ENCODE measurements at places on chromosomes 6 and 20.

GRCh38 chr6:116438590-116439448 is 22.4 kb upstream of the CALHM6 start:
- DNase-seq, result no peak

- no peak for DNase-seq
These were observed 102.3 kb downstream of the EPM2A start for GRCh38 chr6:145632971-145633370.

DNA sequence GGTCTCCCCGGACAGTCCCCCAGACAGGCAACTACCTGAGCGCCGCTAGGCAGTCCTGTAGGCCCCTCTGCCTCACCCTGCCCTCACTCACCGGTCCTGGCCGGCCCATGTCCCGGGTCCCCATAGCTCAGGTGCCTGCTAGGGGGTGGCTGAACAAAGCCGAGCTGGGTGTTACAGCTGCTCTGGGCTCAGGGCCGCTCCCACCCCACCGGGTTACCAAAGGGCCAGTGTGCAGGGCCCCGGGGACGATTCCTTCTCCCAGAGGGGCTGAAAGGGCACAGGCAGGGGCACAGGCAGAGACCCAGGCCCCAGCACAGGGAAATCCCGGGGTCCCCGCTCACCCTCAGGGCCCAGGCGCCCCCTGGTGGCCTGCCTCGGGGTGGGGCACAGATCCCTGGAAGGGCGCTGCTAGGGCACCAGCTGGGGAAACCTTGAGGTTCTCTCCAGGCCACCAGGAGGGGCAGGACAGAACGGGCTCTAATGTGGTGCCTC is 118.4 kb downstream of the GRM4 start:
- no peak for DNase-seq

DNA sequence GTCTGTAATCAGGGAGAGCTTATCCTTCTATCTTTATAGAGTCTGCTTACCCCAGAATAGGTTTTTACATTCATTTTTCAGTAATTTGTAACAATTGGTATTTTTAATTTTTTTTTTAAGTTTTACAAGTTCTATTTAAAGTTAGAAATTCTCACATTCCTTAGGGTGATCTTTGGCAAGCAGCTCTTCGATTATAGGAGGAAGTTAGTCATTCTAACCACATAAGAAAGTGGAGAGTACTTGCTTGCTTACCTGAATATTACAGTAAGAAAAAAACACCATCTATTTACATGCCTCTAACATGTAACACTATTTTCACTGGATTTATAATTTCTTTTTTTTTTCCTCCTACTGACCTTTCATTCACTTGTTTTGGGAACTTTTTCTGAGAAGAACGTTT is 6.7 kb downstream of the TSHZ2 start:
- DNase-seq, result no peak

DNA sequence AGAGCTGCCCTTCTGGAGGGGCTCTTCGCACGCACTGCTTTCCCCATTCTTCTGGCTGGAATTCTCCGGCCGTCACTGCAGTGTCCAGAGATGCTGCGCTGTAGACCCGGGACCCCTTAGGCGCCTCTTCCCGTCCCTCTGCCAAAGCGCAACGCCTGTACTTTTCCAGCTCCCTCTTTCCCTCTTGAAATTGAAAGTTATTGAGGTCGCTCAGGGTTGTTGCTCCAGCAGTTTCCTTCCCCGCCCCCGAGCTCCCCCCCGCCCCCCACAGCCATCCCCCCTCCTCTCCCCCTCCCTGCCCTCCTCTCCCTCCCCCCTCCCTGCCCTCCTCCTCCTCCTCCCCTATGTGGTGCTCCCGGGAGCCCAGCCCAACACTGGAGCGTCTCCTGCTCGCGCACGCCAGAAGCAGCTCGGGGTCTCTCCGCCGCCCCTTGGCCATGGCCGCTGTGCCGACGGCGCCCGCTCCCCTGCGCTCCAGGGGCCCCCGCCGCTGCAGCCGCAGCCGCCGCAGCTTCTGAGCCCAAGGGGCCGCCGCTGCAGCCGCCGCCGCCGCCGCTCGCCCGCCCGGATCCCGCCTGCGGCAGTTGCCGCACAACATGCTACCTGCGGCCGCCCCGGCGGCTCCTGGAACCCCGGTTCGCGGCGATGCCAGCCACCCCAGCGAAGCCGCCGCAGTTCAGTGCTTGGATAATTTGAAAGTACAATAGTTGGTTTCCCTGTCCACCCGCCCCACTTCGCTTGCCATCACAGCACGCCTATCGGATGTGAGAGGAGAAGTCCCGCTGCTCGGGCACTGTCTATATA is at the start of gene RSPO3:
Gene RSPO3 (plus strand): TSS at position 374 of the 804 bp plus-strand sequence. CDS start 522 bp downstream, outside the sequence.
- no peak for DNase-seq

- DNase-seq, result no peak
These were observed 119.6 kb upstream of the EDN1 start for GRCh38 chr6:12170351-12171092.

DNA sequence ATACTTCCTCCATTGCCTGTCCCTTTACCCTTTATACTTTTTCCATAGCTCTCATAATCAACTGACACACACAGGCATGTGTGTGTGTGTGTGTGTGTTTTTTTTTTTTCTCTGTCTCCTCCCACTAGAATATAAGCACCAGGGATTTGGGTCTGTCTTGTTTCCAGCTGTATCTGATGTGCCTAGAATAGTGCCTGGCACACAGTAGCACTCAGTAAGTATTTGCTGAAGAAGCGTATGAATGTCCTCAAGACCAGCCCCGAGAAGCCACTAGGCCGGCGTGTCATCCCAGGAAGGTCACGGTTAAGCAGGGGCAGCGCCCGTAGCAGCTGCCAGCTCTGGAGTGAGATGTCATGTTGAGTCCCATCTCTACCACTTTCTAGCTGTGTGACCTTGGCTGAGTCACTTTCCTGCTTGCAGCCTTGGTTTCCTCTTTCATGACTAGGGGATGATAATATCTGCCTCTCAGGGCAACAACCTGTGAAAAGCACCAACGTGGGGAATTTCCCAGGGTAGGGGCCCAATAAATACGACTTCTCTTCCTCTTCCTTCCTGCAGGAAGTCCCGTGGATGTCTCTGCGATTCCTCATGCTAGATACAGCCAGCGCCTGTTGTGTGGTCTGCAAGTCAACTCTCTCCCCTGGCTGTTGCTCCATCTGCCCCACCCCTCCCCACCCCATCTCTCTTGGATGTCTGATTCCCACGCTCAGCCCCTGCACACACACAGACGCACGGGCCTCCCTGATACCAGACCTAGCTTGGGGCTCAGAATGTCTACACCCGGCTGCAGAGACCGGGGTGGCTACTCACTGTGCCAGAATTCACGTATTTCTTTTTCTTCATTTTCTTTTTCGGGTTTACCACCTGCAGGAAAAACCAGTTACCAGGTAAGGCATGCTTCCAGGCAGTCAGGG is 58.1 kb downstream of the RAB44 start:
- DNase-seq, result no peak

DNA sequence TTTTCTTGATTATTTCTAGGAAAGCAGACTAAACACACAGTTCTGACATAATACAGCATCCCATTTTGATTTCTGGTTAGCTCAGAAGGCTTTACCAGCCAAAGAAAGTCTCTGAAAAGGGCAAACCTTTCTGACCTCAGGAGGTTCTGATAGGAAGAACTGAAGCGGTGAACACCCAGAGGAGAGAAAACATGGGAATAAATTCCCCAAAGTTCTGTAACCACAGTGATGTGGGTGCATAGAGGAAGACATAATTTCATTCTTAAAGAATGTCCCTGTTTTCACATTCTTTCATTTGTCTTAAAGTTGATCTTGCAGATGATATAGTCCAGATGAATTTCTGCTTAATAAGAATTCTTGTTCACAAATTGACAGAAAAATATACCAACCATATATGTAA is 60.3 kb downstream of the RSPO3 start:
- no peak for DNase-seq

DNA sequence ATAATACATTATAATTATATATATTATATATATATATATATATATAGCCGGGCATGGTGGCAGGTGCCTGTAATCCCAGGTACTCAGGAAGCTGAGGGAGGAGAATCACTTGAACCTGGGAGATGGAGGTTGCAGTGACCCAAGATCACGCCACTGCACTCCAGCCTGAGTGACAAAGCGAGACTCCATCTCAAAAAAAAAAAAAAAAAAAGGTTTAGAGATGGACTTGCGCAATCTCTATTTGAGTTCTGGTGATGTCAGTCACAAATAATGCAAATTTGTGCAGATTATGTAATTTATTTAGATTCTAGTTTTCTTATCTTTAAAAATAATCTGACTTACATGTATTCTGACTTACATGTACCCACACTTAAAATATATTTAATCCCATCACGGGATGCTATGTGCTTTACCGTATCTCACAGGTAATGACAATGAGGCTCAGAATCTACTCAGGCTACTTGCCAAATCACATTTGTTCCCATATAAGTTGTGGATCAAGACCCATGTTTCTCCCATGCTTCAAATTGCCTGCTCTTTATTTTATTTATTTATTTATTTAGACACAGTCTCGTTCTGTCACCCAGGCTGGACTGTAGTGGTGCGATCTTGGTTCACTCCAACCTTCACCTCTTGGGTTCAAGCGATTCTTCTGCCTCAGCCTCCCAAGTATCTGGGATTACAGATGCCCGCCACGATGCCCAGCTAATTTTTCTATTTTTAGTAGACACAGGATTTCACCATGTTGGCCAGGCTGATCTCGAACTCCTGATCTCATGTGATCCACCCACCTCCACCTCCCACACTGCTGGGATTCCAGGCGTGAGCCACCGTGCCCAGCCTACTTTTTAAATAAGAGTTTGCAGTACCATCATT is 7.6 kb upstream of the UST start:
- DNase-seq, result no peak

GRCh38 chr20:38674092-38674764 is 50.1 kb upstream of the SLC32A1 start:
- peak; percentile 52 for DNase-seq

DNA sequence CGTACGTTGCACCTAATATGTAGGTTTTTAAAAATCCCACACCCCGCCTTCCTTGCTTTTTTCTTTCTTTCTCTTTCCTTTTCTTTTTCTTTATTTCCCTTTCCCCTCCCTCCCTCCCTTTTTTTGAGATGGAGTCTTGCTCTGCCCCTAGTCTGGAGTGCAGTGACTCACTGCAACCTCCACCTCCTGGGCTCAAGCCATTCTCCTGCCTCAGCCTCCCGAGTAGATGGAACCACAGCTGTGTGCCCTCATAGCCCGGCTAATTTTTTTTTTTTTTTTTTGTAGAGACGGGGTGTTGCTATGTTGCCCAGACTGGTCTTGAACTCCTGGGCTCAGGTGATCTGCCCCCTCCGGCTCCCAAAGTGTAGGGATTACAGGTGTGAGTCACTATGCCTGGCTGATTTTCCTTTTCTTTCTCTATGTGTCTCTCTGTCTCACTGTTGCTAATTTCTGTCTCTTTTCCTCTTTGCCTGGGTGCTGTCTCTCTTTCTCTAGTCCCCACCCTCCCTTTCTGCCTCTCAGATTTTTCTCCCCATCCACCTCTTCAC is 61.2 kb downstream of the SRC start:
- DNase-seq, result no peak

DNA sequence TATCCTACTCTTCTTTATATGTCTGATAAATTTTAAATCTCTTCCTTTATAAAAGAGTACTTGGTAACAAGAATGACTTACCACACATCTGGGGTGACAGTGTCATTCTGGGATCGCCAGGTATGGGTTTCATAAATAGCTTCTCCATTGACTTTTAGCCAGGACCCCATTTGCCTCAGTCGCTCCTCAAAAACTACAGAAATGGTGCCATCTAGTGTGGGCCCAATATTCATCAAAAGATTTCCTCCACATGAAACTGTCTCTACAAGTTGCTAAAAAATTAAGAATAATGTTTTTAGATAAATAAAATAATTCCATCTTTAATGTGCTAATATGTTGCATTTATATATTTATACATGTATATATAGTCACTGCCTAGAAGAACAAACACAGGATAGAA is 9.7 kb downstream of the FUCA2 start:
- DNase-seq, result no peak

DNA sequence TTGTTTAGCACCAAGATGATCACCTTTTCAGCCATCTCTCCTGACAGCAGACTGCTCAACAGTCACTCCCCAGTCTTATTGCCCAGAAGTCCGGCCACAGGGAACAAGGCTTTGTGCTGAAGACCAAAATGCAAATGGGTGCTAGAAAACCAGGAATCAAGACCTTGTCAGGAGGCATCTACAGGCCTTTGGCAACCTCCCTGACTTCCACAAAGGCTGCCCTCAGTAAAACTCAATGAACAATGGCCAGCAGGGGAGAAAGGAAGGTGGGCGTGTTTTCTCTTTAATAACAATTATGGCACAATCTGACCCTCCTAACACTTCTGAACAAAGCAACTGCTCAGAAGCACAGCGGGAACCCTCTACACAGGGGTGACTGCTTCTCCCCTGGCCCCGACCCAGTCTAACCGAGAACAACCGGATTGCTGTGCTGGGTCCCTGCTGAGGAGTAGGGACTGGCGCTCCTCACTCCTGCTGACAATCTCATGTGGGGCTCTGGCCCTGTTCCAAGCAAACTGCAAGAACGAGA is 41.6 kb downstream of the PLCG1 start:
- DNase-seq, result no peak

Measured in left renal pelvis (tissue), 4 donors.